Activated CD4-positive, alpha-beta T cell treated with anti-CD3 and anti-CD28 coated beads, Interleukin-2, amount 50 U/mL, for 48 hours (primary cell): ENCODE measurements at places on chromosomes 12 and 14.

DNA sequence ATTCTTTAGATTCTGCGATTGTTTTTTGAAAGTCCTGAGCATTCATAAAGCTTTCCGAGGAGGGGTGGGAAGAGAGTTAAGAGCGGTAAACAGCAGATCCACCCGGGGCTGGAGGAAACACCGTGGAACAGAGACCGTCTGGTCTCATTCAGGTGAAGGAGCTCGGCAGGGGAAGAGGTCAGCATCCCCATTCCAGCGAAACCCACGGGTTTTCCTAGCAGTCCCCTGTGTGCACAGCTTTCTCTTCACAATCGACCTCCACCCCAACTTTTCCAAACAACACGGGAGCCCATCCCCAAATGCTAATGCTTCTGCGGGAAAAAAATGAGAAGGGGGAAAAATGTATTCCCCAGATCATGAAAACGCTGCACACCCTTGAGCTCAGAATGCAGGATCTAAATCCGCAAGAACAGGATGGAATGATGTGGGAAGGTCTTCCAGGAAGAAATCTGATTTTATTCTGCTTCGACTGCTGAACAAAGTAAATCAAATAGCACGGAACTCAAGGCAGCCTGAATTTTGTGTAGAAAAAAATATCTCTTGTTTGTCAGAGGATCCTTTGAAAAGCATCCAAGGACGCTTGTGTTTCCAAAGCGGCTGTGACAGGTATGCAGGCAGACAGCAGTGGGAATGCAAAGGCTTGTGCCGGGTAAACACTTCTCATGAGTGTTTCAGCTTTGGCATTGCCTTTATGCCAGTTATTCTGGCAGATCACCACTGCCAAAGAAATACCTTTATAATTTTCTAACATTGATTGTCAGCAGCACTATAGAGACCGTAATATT is 128.8 kb downstream of the NDUFA12 start:
- no peak for DNase-seq

DNA sequence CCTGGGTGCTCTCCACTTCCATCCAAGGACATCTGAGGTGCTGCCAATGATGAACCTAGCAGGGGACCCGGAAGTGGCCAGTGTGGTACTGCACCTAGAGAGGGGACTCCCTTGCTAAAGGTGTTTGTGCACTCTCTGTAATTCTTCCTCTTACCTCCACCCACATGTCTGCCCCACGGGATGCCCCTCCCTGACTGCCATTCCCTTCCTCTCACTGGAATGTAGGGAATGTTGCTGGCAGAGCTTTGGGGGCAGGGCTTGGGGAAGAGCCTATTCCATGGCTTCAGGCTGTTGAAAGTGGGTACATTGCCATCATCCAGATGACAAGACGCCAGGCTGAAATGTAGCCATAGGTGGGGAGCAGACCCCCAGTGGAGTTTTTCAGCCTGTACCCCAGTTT is 153.2 kb downstream of the SMOC1 start:
- DNase-seq: no peak

DNA sequence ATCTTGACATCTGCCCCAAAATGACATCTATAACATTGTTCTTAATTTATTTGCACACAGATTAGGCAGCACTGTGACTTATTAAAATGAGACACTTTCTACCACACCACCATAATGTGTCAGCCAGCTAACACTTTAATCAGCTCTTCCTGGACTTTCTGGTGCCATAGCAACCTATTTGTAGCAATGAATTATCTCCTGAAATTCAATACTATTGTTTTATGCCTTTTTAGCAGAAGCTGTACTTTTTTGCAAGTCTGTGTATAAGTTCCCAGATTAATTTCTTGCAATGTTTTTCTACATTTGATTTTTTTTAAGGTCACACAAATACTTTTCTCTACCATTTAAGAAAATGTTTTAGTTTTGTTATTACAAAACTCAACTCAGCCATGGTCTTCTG is 72.8 kb upstream of the SAV1 start:
- no peak for DNase-seq

GRCh38 chr14:104821229-104821945 is 20.5 kb downstream of the ZBTB42 start:
- DNase-seq: no peak

DNA sequence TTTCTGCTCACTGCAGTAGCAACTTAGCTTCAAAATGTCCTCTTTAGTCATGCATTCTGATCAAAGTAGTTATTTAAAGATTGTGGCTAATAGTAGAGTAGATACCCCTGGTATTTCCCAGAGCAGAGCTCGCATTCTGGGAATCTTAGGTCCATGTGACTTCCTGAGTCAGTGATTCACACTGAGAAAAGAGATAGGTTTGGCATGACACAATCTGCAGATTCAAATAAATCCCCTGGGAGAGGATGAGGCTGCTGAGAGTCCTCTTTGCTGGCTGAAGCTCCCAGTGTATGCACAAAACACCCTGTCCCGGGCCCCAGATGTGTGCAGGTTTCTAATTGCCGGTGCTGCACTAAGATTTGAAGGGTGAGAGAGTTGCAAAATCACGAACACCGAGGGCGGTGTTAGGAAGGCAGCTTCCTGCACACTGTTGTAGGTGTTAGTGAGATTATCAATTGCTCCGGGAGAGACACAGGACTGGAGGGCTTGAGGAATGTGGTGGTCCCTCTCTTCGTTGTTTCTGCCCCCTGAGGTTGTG is 233.2 kb downstream of the NRXN3 start:
- DNase-seq: no peak

DNA sequence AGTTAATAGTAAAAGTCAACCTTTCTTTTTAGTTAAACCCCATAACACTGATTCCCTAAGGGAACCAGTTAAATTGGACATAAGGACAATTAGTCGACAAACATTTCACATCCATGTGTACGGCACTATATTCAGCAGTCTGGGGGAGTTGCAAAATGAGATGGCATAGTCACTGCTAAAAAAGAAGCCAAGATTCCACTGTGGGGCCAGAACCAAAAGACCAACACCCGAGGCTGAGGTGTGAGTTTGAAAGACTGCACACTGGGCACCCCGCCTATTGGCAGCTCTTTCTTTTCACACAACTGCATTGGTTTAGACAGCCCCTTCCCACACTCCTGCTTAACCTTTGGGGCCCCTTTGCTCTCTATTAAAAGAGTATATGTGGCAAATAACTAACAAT is 16.7 kb downstream of the SETD3 start:
- no peak for DNase-seq

GRCh38 chr12:105986779-105987684 is 151.7 kb downstream of the NUAK1 start:
- no peak for DNase-seq

DNA sequence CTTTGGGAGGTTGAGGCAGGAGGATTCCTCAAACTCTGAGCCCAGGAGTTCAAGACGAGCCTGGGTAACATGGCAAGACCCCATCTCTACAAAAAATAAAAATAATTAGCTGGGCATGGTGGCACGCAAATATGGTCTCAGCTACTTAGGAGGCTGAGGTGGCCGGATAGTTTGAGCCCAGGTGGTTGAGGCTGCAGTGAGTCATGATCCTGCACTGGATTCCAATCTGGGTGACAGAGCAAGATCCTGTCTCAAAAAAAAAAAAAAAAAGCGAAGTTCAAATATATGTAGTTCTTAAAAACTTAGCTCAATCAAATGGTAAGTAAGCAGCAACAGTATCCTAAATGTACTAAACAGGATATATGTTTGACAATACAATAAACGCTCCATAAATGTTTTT is 85.5 kb upstream of the SSTR1 start:
- no peak for DNase-seq
